ENCODE measurements at places on chromosomes 7 and 10. TPM values are rescaled to one million over a fixed set of nuclear protein-coding genes. Genes with fewer than 3 reads are reported as not detected.

DNA sequence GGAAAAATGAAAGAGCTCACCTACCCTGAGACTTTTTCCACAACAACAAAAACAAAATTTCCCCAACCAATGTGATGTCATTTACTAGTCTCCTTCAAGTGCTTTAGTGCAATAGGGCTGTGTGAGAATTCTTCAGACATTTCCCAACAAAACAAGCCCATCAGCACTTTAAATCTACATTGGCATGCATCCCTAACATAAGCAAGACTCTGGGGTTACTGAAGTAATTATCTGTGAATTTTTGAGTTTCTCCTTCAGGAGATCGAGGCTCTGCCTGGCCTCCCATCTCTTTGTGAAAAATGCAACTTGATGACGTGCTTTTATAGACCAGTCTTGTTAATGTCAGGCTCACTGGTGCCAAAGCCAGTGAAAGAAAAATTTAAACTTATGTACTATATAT, 255.6 kb downstream of the GFRA1 start:
- no peak for DNase-seq

DNA sequence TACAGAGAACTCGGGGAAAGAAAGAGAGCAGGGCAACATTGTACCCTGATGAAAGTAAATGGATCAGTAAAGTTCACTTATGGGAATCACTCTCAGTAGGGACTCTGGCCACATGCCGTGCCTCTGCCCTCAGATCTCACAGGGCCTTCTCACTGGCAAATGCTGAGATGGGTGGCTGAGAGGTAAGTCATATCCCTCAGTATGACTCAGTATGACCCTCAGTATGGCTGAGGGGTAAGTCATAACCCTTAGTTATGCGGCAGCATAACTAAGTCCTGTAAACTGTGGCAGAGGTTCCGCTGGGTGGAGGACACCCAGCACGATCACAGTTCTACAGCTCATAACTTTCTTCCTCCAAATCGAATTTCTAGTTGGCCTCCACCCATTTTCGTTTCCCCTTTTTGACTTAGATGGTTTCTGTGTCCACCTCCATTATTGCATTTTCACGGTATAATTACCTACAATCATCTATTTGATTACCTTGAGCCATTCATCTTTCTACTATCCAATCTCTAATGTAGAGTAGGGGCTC, 26.5 kb upstream of the WNT16 start:
- peak; percentile 82 for DNase-seq

DNA sequence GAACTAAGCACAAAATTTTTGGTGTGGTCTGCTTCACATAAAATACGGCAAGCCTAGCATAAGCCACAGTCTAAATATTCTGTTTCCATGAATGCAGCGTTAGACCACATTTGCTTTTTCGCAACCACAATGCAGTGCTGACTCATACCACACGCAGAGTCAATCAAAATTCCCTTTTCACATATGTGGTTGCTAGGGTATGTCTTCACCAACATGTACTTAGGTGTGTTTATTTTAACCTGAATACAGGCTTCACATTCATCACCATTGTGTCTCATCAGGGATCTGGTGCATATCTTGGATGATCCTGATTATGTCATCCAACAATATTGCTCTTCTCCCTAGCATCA, 90.8 kb downstream of the CHN2 start:
- DNase-seq, result peak; percentile 97

- peak; percentile 78 for DNase-seq
Measured at GRCh38 chr10:14259696-14260566, 70.8 kb downstream of the FRMD4A start.

- DNase-seq, result peak; percentile 22
Measured at GRCh38 chr10:97991871-97992270, 38.5 kb downstream of the CRTAC1 start.

- peak; percentile 98 for DNase-seq
Measured at GRCh38 chr10:17673471-17674061, 29.6 kb downstream of the STAM start.

- no peak for DNase-seq
Measured at GRCh38 chr7:88075216-88075615, 141.2 kb downstream of the ADAM22 start.

GRCh38 chr10:10830293-10830986, 187.2 kb upstream of the CELF2 start:
- peak; percentile 88 for DNase-seq

DNA sequence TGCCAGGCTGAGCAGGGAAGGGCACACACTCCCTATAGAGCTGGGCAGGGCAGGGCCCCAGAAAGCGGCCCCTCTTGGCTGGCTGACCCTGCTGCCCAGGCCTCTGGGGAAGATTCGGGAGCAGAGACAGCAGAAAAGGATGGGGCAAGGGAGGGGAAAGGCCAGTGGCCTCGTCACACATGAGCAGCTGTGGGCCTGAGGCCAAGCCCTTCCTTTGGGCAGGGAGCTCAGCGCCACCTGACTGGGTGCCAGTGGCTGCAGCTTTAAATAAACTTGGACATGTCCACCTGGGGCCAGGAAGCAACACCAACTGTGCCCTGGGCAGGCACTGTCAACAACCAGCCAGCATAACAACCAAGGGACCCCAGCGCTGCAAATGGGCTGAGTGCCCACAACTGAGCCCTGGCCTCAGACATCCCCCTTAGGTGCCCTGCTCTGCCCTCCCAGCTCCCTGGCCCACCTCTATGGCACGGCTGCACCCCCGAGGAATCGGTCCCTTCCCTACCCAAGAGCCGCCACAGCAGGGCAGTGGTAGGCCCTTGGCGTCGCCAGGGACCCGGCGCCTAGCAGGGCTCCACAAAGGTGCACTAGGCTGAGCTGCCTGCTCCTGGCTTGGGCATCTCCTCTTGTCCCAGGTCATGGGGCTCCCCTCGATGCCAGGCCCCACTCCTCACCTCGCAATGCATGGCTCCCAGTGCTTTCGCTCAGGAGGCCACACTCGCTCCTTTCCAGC, 2.6 kb downstream of the CAMK2B start:
- DNase-seq, result no peak

GRCh38 chr10:128730922-128731321, 604.7 kb upstream of the MKI67 start:
- DNase-seq, result no peak

- DNase-seq, result no peak
Measured at GRCh38 chr10:121497513-121498470, 100.5 kb downstream of the FGFR2 start.

Gene SOSTDC1
- not detected for total RNA-seq

Gene ACBD7
- under 0.01 TPM for total RNA-seq

Gene PDE6C
- not detected for total RNA-seq

Gene NEUROD6
- not detected for total RNA-seq

Gene ITPRID1
- total RNA-seq, result not detected

Gene CPN1
- total RNA-seq, result not detected

Gene C10orf105
- under 0.01 TPM for total RNA-seq

Gene SP8
- not detected for total RNA-seq

Measured in fibroblast of lung (primary cell).